Omental fat pad (tissue), 4 donors: ENCODE measurements at places on chromosomes 5 and 9. TPM values are rescaled to one million over a fixed set of nuclear protein-coding genes. Genes with fewer than 3 reads are reported as not detected.

GRCh38 chr9:18775930-18776329 lies 257.1 kb downstream of the SAXO1 start:
- DNase-seq = no peak

ZNF366 gene
- total RNA-seq = 0.74 TPM

DNA sequence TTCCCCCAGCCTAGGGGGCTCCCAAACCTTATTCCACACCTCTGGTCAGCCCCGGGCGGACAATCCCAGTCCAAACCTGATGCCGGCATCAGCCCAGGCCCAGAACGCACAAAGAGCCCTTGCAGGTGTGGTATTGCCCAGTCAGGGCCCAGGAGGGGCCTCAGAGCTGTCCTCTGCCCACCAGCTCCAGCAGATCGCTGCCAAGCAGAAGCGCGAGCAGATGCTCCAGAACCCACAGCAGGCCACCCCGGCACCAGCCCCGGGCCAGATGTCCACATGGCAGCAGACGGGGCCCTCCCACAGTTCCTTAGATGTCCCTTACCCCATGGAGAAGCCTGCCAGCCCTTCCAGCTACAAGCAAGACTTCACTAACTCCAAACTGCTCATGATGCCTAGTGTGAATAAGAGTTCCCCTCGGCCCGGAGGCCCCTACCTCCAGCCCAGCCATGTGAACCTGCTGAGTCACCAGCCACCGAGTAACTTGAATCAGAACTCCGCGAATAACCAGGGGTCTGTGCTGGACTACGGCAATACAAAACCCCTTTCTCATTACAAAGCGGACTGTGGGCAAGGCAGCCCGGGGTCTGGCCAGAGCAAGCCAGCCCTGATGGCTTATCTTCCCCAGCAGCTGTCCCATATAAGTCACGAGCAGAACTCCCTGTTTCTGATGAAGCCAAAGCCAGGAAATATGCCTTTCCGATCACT lies 27.6 kb upstream of the LTC4S start:
- no peak for DNase-seq

DNA sequence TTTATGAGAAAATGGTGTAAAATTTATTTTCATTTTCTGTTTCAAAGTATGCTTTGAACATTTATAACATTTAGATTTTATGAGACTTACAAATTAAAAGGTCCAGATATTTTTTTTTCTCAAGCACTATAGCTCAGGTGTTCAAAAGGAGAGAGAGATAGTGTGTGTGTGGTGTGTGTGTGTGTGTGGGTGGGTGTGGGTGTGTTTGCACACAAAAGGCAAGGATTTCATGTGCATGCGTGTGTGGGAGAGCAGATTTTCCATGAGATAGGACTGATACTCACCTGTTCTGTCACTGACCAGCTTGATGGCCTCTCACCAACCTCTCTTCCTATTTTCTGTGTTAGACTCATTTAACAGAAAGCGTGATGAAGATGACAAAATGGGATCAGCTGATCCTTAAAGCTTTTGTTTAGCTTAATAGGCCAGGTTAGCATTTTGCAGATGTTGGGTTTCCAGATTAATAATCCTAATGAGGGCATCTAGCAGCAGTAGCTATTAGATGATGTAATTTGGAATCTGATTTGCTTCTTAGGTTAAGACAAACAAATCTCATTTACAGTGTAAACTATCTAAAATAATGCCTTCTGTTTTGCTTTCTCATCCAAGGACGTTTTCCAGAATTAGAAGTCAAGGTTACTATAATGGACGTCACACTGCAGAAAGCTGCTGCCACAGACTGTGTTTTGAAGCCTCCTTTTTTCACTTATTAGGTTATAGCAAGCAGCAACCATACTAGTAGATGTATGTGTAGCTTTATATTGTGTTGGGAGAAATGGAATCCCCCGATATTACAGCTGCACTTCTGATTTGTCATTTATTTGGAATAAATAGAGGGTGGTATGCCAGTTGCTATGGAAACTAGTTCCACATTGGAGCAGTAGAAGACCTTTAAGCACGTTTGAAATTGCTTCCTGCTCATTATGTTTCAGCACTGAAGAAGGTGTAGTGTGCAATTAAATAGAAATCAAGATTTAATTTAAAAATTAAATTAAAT lies 355.6 kb downstream of the TAF11L14 start:
- no peak for DNase-seq

GRCh38 chr9:35552837-35553236 lies 52.2 kb upstream of the TESK1 start:
- no peak for DNase-seq

GRCh38 chr5:37850226-37850865 lies 10.5 kb upstream of the GDNF start:
- no peak for DNase-seq

DNA sequence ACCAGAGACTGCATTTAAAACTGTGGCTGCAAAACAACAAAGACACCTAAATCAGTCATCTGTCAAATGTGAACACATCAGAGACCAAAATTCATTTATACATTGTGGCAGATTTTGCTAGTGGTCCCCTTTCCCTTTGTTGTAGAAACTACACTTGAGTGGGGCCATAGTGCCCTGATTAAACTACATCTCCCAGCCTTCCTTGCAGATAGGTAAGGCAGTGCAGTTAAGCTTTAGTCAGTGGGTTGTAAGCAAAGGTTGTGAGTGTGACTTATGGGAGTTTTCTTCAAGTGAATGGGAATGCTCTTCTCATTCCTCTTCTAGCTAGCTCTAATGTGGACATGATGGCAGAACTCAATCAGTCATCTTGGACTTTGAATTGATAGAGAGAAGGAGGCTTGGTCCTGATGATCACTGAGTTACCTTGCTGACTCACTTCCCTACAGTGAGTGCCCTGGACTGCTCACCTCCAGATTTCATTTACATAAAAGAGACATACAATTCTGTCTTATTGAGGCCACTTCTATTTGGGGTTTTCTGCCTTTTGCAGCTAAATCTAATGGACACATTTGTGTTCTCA lies 35.2 kb upstream of the SPARC start:
- no peak for DNase-seq

- DNase-seq = no peak
Measured at GRCh38 chr9:77989909-77990308, 41.7 kb downstream of the GNAQ start.

SPATA31A1 gene
- not detected for total RNA-seq

GRCh38 chr9:75418518-75418917 lies 330.2 kb downstream of the OSTF1 start:
- no peak for DNase-seq
